ENCODE measurements at places on chromosomes 16 and 17. TPM values are rescaled to one million over a fixed set of nuclear protein-coding genes. Genes with fewer than 3 reads are reported as not detected.
A peak's percentile ranks its signal among the peaks of the same experiment; 100 is the strongest.

GRCh38 chr16:57529391-57530103, 6.8 kb downstream of the CCDC102A start:
- no peak for DNase-seq
- peaks cover 54% of the 10 kb centered on the region for H3K4me1 ChIP-seq
- H3K27me3 ChIP-seq = no peaks in the 10 kb centered on the region
- H3K27ac ChIP-seq = peak overlapping the region; percentile 60

DNA sequence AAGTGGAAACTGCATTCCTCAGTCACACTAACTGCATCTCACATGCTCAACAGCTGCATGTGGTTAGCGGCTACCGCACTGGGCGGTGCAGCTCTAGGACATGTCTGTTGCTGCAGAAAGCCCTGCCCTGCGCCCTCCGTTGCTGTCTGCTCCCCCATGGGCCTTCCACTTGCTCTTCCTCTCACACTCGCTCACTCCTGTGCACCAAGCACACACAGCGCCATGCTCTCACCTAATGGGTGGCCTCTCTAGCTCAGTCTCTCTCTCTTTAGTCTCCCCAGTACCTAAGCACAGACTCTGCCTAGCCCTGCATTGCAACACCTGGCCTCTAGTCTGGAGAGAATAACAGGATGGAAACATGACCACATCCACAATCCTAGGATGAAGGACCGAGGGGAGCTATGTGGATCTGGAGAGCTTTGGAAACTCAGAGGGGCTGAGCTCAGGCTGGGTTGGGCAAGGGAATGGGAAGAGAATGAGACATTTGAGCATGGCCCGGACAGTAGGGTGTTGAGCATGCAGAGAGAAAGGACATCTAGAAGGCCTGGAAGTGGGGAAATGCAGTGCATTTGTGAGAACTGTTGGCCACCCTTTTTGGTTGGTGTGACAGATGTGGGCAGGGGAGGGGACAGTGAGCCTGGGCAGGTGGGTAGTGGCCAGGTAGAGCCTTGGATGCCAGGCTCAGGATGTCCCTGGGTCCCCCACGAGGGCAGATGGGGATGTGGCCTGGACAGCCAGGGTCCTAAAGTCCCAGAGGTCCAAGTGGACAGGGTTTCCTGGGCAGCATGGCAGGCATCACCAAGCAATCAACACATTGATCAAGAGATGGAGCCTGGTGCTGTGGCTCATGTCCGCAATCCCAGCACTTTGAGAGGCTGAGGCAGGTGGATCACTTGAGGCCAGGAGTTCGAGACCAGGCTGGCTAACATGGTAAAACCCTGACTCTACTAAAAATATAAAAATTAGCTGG, 16.1 kb downstream of the SGCA start:
- DNase-seq = no peak
- H3K27me3 ChIP-seq = no peaks in the 10 kb centered on the region
- H3K27ac ChIP-seq = no peak overlapping the region
- H3K4me1 ChIP-seq = peaks cover 14% of the 10 kb centered on the region

- peaks cover 10% of the 10 kb centered on the region for H3K36me3 ChIP-seq
- peak overlapping the region; percentile 89 for H3K4me3 ChIP-seq
- peaks cover 23% of the 10 kb centered on the region for H3K4me1 ChIP-seq
- DNase-seq = no peak
- no peaks in the 10 kb centered on the region for H3K27me3 ChIP-seq
Measured at GRCh38 chr16:15055141-15056053, 477 bp downstream of the NTAN1 start.

DNA sequence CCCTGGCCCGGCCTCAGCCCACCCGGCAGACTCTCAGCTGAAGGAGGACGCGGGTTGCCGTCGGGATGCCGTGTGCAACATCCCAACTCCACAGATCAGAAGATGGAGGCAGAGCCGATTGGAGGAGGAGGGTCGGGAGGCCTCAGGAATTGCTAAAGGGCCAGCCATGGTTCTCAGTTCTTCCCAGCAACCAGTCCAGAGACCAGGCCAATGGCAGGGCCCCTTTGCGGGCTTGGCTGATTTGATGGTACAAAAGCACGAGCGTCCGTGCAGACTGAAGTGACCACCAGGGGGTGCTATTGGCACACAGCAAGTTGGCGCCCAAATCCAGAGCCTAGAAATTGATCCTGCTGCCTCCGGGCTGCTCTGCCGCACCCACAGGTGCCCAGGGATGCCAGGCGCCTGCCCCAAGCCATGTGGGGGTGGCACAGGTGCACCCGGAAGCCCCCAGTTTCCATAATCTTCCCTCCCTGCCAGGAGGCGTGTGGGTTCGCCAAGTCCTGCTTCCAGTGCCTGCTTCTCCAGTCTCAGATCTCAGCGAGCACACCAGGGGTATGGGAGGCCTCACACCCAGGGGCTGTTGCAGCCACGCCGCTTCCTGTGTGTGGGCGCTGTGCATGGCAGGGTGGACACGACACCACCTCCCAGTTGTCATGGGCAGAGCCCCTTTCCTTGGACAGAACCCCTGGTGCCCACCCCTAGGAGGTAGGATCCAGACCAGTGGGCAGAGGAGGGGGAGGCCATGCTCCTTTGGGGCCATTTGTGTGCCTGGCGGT, 7.1 kb upstream of the TEX19 start:
- no peaks in the 10 kb centered on the region for H3K36me3 ChIP-seq
- H3K4me3 ChIP-seq = no peak overlapping the region

- no peak overlapping the region for H3K27ac ChIP-seq
- peaks cover 17% of the 10 kb centered on the region for H3K4me1 ChIP-seq
- no peaks in the 10 kb centered on the region for H3K36me3 ChIP-seq
- peaks cover 12% of the 10 kb centered on the region for H3K27me3 ChIP-seq
- DNase-seq = no peak
- H3K4me3 ChIP-seq = no peak overlapping the region
Measured at GRCh38 chr17:42421507-42422338, 1.3 kb downstream of the CAVIN1 start.

DNA sequence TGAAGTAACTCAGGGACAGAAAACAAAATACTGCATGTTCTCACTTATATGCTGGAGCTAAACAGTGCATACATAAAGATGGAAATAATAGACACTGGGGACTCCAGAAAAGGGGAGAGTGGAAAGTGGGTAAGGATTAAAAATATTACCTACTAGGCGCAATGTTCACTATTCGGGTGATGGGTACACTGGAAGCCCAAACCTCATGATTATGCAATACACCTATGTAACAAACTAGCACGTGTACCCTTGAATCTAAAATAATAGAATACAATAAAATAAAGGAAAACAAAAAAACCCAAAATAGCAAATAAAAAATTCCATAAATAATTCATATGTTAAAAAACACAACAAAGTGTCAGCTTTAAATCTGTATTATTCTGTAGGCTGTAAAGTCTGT, 56.9 kb downstream of the MAP2K6 start:
- H3K27ac ChIP-seq = no peak overlapping the region
- no peaks in the 10 kb centered on the region for H3K27me3 ChIP-seq
- H3K4me1 ChIP-seq = no peaks in the 10 kb centered on the region
- DNase-seq = no peak
- H3K36me3 ChIP-seq = no peaks in the 10 kb centered on the region
- H3K4me3 ChIP-seq = no peak overlapping the region

DNA sequence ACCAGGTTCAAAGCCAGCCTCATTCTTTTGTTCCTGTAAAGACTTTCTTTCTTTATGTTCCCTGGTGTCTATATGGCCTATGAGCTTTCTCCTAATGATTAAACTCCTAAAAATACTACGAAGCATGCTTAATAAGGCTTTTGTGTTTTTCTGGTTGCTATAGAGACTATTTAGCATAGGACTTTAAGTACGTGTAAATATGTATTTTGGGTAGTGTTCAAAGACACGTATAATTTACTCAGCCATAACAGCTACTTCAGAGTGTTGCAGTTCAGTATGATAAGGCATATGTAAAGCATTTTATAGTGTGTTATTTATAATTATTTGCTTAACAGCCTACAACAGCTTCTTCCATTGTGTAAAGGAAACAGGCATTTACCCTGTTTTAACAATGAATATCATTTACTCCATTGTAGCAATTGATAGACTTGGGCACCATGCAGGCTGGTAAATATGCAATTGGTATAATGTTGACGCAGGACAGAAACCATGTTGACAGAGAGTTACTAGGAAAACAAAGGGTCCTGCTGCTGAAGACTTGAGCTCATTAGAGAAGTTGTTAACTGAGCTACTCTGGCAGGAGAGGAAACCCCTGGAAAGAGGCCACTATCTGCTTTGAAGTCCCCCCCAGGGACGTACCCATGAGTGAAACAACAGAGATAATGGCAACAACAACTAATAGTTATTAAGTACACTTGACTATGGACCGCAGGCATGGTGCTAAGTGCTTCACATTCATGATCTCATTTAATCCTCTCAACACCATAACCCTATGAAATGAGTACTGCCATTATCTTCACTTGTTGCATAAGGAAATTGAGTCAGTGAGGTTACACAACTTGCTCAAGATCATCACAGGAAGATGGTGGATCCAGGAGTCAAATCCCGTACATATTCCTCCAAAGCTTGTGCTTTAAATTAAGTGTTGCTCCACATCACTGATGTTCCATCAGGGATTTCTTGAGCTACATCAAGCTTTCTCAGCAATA, 342.2 kb upstream of the DYNLRB2 start:
- no peak overlapping the region for H3K27ac ChIP-seq
- H3K4me3 ChIP-seq = no peak overlapping the region
- DNase-seq = no peak
- H3K27me3 ChIP-seq = no peaks in the 10 kb centered on the region
- H3K36me3 ChIP-seq = no peaks in the 10 kb centered on the region

- no peaks in the 10 kb centered on the region for H3K27me3 ChIP-seq
- H3K4me3 ChIP-seq = no peak overlapping the region
- no peak for DNase-seq
- no peaks in the 10 kb centered on the region for H3K36me3 ChIP-seq
Measured at GRCh38 chr17:57911834-57912673, 43.2 kb downstream of the CUEDC1 start.

GRCh38 chr17:55172612-55173011, 92.1 kb upstream of the HLF start:
- H3K27ac ChIP-seq = no peak overlapping the region
- H3K36me3 ChIP-seq = no peaks in the 10 kb centered on the region
- no peak for DNase-seq
- H3K27me3 ChIP-seq = no peaks in the 10 kb centered on the region

The PARD6A gene
- 7.4 TPM for total RNA-seq

The TNFRSF13B gene
- total RNA-seq = not detected
